Ureter (tissue), 1 donor: ENCODE measurements at places on chromosomes 7 and 10. TPM values are rescaled to one million over a fixed set of nuclear protein-coding genes. Genes with fewer than 3 reads are reported as not detected.

GRCh38 chr7:28239823-28240204 lies 59.2 kb upstream of the JAZF1 start:
- DNase-seq: no peak

DNA sequence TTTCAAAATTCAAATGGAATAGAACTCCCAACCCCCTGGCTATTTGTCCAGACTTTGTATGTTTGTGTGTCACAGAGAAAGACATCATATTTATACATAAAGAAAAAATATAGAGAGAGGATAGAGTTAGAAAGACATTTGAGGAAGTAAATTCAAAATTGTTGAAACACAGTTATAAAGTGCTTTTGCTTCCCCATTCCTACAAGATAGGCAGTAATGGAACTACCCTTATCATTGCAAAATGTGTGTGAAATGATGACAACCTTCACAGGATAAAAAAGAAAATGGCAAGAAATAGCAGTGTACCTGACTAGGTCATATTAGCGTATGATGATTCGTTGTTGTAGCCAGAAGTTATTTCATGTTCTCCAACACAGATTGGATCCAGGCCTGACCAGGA lies 63.1 kb downstream of the FZD1 start:
- no peak for DNase-seq

- no peak for DNase-seq
Observed at GRCh38 chr7:52261057-52261456, 774.4 kb upstream of the POM121L12 start.

DNA sequence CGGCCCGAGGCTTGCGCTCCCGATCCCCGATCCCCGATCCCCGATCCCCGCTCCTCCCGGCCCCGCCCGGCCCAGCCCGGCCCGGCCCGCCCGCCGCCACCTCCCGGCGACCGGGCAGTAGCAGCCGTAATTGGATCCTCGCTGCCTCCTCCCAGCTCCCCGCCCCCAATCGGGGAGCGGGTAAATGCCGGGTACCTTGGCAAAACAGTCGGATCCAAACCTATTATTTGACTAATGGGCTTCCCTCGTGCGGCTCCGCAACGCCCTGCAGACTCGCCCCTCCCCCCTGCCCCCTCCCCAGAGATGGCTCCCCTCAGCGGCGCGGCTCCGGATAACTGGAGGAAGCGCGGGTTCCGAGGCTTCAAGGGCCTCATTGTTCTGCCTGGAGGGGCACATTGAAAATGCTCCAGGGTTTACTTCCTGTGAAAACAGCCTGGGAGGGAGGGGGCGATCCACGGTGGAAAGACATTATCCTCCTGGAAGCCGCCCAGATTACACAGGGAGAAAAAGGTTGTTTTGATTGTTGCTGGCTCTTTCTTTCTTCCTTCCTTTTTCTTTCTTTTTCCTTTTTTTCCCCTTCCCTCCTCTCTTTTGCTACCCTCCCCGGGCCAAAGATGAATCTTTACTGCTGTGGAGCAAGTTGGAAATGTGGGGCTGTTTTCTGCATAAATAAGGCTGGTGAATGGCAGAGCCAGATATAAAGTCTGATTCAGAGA lies 94.7 kb upstream of the ZMIZ1 start:
- DNase-seq: peak; percentile 85

- no peak for DNase-seq
Observed at GRCh38 chr10:70682920-70683600, 10.8 kb downstream of the ADAMTS14 start.

- DNase-seq: no peak
Observed at GRCh38 chr10:106198275-106198674, 966.2 kb downstream of the SORCS1 start.

GRCh38 chr7:48454750-48455192 lies 283.5 kb downstream of the ABCA13 start:
- no peak for DNase-seq

GRCh38 chr10:681670-682318 lies 7.7 kb downstream of the DIP2C start:
- no peak for DNase-seq

- DNase-seq: no peak
Observed at GRCh38 chr7:29956487-29956836, 33.1 kb downstream of the SCRN1 start.

GRCh38 chr10:83533290-83533689 lies 606.0 kb upstream of the GHITM start:
- DNase-seq: no peak

DNA sequence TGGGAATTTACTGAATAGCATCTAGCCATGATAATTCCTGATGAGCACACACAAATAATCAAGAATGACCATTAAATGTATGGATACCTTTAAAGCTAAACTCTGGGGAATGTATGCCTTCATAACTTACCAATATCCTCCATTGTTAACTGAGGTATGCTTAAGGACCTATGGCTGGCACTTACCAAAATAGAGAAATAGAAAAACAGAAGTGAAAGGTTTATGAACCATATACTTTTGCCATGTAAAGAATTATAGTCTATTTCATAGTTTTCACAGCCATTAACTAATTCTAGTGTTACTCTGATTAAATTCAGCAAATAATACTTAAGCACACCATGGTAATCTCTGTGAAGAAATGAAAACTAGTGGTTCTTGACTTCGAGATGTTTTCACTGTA lies 1360.6 kb upstream of the LRRTM3 start:
- no peak for DNase-seq

- no peak for DNase-seq
Observed at GRCh38 chr10:96921655-96922054, 89.6 kb downstream of the LCOR start.

GRCh38 chr10:102452672-102453340 lies 1.5 kb upstream of the C10orf95 start:
- DNase-seq: no peak

DNA sequence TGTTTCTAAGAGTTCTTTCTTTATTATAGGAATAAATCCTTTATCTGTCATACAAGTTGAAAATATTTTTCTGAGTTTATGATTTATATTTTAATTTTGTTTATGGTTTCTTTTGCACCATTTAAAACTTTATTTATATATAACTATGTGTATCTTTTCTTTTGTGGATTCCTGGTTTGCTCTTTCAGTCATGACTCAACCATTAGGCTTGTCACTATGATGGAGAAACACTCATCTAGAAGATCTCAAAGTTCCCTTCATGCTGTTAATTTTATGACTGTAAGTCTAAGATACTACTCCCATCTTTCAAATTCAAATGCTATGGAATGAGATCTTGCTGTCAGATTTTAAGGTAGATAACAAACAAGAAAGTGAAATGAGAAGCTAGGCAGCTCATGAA lies 199.5 kb downstream of the INHBA start:
- DNase-seq: no peak

GRCh38 chr10:77905086-77905748 lies 21.3 kb downstream of the DLG5 start:
- DNase-seq: no peak

GRCh38 chr10:58780476-58780875 lies 267.8 kb downstream of the BICC1 start:
- DNase-seq: no peak

- no peak for DNase-seq
Observed at GRCh38 chr7:44962483-44963251, 16.1 kb downstream of the MYO1G start.

DNA sequence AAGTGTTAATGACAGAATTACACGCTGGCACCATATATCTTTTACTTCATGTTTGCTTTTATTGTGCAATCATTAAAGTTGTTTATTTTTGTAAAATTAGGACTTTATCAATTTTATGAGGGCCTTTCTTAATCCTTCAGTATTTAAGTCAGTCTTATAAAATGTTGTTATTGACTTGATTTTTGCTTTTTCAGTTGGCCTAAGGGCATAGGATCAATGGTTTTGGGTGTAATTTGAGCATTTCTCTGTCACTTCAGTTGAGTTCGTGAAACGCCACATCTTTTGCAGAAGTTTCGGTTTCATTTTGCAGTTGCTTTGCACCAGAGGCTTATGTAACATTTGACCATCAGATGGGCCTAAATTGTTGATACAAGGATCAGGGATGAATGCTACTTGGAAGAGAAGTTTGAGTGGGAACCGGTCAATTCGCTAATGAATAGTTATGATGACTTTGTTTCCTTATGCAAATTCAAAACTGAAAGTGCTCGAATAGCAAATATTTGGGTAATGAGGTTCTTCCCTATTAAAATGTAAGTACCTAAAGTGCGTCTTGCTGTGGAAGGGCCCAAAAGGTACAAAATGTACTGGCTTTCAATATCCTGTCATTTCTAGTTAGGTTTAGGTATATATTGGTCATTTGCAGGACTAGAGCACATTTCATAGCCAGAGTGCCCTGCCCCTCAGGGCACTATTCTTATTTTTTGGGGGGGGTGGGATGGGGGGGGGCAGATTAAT lies 340.9 kb downstream of the LRMDA start:
- no peak for DNase-seq

- DNase-seq: no peak
Observed at GRCh38 chr7:45123913-45124710, 12.6 kb upstream of the TBRG4 start.

GRCh38 chr10:103186128-103186527 lies 6.9 kb downstream of the NT5C2 start:
- no peak for DNase-seq

- DNase-seq: no peak
Observed at GRCh38 chr10:127227663-127228062, 31.3 kb upstream of the INSYN2A start.

- DNase-seq: no peak
Observed at GRCh38 chr10:47041396-47042198, 130.4 kb downstream of the PTPN20 start.

GRCh38 chr10:47175181-47176123 lies 124.5 kb upstream of the GDF10 start:
- no peak for DNase-seq

DNA sequence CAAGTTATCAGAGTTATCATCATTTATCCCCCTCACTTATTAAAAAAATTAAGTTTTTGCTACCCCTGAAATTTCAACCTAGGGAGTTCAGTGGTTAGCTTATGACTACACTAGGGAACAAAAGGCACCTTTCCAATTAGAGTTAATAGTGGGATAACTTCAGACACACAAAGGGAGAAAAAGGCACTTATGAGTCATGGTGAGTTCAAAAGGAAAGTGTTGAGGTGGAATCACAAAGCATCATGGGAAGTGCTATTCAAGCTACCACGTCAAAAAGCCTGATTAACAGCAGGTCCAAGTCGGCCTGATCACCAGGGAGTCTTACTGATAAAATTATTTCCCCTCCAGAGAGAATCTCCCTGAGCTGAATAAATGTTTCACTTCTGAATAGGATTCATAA lies 165.7 kb downstream of the C7orf25 start:
- DNase-seq: no peak

GRCh38 chr10:76759681-76760080 lies 877.9 kb downstream of the KCNMA1 start:
- no peak for DNase-seq

DNA sequence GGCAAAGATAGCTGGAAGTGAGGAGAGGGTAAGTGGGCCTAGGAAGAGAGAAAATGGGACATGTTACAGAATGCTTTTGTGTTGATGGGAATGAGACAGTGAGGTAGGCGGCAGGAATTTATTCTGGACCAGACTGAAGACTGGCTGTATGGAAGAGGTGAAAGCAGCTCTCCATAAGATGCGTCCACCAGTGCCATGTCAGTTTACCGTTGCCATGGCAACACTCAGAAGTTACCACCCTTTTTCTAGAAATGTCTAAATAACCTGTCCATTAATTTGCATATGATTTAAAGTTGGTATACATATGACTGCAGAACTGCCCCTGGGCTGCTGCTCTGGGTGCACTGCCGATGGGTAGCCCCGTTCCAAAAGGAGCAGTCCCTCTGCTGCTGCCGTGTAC lies 46.7 kb downstream of the RAB18 start:
- DNase-seq: no peak

DNA sequence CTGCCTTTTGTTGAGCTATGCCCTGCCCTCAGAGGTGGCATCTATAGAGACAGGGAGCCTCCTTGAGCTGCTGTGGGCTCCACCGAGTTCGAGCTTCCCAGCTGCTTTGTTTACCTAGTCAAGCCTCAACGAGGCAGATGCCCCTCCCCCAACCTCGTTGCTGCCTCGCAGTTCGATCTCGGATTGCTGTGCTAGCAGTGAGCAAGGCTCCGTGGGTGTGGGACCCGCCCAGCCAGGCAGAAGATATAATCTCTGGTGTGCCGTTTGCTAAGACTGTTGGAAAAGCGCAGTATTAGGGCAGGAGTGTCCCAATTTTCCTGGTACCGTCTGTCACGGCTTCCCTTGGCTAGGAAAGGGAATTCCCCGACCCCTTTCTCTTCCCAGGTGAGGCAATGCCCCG lies 88.4 kb upstream of the CDK6 start:
- no peak for DNase-seq

GRCh38 chr7:12436896-12437535 lies 33.4 kb upstream of the VWDE start:
- DNase-seq: no peak

DNA sequence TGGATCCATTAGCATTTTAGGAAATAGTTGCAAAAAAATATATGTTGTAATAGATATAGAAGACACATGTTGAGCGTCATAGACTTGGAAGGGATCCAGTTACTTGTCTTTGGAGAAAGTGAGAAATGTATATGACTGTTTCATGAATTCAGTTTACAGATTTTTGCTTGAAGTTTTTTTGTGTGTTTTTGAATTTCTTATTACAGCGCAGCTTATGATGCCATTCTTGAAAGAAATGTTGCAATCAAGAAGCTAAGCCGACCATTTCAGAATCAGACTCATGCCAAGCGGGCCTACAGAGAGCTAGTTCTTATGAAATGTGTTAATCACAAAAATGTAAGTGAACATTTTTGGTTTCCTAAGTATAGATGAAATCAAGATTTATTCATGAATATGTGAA lies 98.2 kb downstream of the MAPK8 start:
- no peak for DNase-seq

Gene RARRES2
- total RNA-seq: 91.0 TPM

Gene ASB10
- not detected for total RNA-seq

Gene HTR7
- 0.65 TPM for total RNA-seq

Gene POLR2J2
- total RNA-seq: 17.3 TPM

Gene LRRC17
- total RNA-seq: 5.2 TPM

Gene SLC18A3
- not detected for total RNA-seq

Gene EPHA1
- total RNA-seq: 24.9 TPM

Gene LIPN
- total RNA-seq: not detected

Gene NUTM2E
- total RNA-seq: 0.16 TPM

Gene TACC2
- total RNA-seq: 98.1 TPM

Gene OR2A12
- not detected for total RNA-seq

Gene SH2D4B
- total RNA-seq: not detected
